ENCODE measurements at places on chromosomes 3 and 15.

- DNase-seq, result no peak
These were observed 16.8 kb downstream of the EPHA6 start for GRCh38 chr3:96831175-96831574.

DNA sequence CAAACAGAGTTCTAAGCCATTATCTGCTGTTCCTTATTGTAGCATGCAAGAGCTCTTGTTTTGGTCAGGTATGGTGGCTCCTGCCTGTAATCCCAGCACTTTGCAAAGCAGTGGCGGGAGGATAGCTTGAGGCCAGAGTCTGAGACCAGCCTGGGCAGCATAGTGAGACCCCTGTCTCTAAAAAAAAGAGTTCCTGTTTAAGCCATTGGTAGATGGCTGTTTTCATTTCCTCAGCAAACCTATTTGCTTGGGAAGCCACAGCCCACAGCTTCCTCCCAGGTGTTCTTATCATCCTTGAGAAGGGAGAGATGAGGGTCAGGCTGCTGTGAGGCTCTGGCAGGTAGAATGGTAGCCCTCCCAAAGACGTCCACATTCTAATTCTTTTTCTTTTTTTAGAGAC is 24.4 kb upstream of the FAM81A start:
- DNase-seq, result no peak

DNA sequence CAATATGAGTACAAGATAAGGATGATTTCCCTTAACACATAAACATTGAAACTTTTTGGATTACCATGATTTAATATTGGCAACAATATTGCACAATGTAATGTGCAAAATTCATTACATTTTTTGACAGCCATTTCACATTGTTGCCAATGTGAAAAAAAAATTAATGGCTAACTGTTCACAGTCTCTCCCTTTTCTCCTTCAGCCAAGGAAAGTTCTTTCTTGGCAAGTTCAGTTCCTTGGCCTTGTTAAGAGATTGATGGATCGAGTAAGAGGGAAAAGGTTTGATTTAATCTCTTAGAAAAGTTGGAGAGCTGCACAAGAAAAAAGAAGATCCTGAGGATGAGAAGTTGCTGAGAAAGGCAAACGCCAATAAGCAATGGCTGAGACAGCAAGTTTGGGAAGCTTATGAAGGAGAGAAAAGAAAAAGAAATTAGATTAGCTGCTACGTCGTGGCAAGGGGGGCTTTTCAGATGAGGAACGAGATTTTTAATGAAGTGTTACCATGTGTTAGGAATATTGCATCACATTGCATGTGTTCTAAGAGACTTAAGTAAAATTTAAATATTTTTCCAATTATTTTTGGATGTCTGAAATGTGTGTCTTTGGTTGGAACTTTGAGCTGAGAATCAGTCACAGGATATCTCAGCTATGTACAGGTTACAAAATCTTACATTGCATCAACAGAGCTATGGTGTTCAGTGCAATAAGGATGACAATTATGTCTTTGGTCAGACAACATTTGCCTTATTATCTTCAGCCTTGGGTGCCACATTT is 61.4 kb upstream of the ZNF280D start:
- DNase-seq, result no peak

- DNase-seq, result no peak
These were observed 215.9 kb downstream of the MEIS2 start for GRCh38 chr15:36884518-36884875.

- no peak for DNase-seq
These were observed 318.5 kb downstream of the TBC1D5 start for GRCh38 chr3:17423786-17424536.

DNA sequence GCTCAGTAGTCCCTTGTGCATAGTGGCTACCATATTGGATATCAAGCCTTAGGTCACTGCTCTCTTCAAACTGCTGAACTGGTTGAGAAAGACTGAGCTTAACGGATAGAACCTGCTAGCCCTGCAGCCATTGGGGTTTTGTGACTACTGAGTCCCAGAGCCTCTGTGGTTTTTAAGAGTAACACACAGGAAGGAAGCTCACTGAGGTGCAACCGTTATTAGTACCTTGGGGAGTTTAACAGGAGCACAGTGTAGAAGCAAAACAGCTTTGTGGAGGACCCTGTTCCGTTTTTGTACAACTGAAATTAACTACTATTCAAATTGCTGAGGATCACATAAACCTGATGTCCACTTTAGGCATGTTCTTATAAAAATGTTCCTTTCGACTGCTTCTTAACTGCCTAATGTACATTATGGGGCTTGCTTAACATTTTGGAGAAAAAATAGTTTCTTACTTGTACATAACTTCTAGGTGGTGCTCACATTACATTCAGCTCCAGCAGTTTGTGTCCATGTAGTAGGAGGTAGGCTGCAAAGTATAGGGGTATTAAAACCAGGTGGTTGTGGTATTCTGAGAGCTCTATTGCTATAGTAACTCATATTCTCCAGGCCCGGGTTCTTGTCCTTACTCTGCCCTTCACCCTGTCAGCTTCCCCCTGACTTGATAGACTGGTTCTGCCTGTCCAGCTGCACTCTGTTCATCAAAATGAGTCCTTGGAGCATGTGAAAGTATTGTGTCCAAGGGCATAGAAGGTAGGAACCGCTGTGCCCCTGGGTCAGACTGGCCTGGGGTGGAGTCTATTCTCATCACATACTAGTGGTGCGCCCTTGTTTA is 17.3 kb downstream of the PXK start:
- no peak for DNase-seq

GRCh38 chr3:154762486-154762885 is 317.6 kb upstream of the MME start:
- DNase-seq, result no peak

- no peak for DNase-seq
These were observed 247.4 kb downstream of the WDR72 start for GRCh38 chr15:53512029-53512428.

DNA sequence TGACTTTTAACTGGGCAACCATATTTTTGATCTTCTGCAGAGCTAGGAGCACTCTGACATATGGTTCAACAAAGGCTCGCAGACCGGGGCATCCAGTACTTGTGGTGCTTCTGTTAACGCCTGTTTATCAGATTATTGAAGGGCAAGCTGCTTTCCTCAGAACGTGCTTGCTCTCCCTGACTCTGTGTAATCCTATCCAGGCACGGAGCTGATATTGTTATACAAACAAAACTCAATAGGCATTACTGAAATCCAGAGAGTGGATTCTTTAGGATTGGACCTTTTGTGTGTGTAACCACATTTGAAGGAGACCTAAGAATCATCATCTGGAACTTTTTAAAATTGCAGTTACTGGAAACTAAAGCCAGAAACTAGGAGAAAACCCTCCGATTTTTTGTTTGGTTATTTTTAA is 246.5 kb downstream of the PTPRG start:
- DNase-seq, result no peak

DNA sequence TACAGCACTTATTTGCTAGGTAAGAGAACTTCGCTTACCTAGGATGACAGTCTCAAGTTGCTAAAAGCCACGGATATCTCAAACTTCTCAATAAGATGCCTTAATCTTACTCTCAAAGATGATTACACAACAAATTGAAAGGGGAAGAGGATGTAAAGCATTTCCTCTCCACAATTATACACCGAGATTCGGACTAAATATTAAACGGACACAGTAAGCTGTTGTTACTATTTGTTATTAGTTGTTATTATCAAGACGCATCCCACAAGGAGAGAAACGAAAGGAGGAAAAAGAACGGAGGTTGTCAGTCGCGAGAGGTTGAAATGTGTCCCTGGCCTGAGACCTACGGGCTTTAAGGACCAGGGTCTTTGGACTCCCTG is 660 bp downstream of the ZNF106 start:
- no peak for DNase-seq

DNA sequence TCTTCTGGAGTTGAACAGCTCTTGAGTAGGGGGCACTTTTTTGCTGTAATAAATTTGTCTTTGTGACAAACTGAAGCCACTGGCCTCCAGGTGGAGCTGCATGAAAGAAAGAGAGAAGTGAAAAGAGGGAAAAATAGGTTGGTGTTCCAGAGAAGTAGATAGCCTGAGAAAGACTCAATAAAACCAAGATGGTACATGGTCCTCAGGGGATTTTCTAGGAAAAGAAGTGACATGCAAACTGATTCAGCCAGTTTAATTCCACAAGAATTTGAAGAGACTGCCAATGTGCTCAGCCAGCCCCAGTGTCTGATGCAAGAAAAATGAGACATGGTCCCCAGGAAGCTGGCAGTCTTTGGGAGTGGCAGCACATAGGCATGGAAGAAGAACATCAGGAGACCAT is 152.7 kb downstream of the CD47 start:
- no peak for DNase-seq

GRCh38 chr3:62249855-62250543 is 123.4 kb downstream of the FEZF2 start:
- DNase-seq, result no peak

- no peak for DNase-seq
These were observed 19.5 kb downstream of the TBL1XR1 start for GRCh38 chr3:177177749-177178221.

DNA sequence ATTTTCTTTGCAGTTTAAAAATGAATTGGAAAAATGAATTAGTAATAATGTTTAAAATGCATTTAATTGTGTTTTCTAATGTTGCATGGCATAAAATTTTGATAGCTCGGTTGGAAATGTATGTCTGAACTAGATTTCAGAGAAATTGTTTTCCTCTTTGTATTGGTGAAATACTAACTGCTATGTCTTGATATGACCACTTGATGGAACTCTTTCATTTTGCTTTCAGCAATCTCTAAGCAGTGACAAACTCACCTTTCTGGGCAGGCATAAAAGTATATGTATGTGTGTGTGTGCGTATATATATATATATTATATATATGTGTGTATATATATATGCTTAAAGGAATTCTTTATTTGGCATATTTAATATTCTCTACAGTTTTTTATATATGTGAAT is 239.3 kb upstream of the ZNF717 start:
- no peak for DNase-seq

- DNase-seq, result no peak
These were observed 178.7 kb upstream of the ANKRD28 start for GRCh38 chr3:15976524-15976923.
